ENCODE measurements at places on chromosomes 6 and 20.
A peak's percentile ranks its signal among the peaks of the same experiment; 100 is the strongest.

- DNase-seq, result no peak
Measured at GRCh38 chr20:63022501-63022900, 15.7 kb upstream of the BHLHE23 start.

DNA sequence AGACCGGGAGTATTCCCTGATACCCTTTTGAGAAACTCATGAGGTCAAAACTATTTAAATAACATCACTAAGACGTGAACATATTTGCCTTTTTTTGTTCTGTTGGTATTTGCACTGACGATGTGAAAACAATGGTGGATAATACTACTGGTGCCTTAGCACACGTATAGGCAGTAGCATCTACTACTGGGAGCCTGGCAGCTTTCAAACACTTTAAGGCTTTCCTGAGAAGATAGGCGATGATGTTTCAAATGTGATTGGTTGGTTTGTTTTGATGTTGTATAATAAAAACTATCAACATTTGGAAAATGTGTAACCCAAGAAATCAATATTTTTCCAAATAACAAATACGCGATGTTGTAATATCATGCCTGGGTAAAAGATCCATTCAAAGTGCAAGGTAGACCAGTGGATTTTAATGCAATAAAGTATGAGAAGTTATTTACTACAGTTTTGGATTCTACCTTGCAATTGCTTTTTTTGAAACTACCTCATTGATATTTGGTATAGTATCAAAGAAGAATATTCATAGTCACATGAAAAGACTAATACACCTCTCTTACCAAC, 166.2 kb downstream of the FRK start:
- no peak for DNase-seq

GRCh38 chr20:24402188-24402587, 67.2 kb upstream of the SYNDIG1 start:
- DNase-seq, result no peak

DNA sequence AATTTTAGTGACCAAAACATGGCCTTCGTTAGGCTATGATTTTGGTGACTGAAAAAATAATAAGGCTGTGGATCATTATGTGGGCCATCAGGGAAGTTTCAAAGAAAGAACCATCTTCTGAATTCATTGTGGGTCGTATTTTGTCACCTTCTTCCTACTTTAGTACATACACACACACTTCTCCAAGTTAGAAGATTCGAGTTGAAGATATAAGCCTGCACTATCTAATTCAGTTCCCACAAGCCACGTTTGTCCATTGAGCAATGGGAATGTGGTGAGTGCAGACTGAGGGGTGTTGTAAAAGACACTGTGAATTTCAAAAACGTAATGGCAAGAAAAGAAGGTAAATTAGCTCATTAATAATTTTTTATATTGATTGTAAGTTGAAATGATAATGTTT, 766.0 kb downstream of the KIF16B start:
- no peak for DNase-seq

DNA sequence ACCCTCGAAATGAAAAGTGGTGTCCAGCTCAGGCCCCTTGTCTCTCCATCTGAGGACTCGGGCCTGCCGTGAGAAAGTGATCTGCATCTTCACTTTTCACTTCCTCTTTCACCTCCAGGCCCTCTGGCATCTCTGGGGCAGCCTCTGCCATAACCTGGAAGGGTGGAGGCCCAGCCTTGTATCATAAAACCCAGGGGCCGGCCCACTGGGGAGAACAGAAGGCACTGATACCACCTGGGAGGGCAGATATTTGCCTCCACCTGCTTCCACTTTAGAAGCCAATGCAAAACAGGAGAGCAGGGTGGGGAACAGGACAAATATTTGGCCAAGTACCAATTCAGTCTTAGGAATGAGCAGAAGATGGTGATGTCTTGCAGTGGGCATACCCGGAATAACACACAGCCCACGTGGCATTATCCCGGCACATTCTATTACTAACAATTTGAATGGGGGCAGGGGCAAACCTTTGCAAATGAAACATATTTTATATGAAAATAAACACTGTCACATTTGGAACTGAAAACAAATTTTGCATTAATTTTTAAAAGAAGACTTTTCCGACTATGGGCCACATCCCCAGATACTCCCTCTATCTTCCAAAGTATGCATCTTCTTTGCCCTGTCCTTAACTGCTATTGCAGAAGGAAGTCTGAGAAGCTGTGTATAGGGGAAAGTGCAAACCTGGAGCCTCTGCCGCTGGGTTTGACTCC, 69.2 kb upstream of the TBC1D7 start:
- DNase-seq, result no peak

GRCh38 chr6:117206944-117207687, 58.2 kb upstream of the VGLL2 start:
- DNase-seq, result no peak

GRCh38 chr6:137497721-137498463, 3.7 kb upstream of the OLIG3 start:
- no peak for DNase-seq

DNA sequence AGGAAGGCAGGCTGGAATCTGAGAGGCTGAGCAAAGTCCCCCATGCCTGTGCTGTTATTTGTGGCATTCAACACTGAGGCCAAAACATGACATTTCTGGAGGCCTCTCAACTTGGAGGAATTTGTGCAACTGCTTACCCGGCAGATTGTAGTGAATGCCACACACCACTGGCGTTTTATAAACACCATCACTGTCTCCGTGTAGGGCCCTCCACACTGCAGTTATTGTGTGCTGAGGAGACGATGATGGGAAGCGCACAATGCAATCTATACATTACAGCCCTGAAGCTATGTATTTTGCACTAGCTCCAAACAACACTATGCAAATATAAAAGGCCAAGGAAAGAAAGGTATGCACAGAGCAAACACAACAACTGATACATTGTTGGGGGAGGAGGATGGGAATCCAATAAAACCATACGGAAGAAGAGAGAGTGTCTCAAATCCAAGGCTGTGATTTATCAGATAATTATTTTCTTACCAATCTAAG, 106.5 kb downstream of the SMLR1 start:
- no peak for DNase-seq

DNA sequence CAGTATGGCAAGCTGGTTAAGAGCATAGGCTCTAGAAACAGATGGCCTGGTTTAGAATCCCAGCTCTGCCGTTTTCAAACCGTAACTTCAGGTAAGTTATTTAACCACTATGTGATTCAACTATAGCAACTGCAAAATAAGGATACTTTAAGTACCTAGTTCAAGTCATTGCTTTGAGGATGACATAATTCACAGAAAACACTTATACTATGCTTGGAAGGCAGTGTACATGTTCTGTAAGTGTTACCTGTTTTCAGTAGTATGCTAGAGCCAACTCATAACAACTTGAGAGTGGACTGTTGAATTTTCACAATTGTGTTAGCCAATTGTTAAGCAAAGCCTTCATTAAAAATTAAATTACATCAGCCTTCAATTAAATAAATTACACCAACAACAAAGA, 134.8 kb upstream of the BEND6 start:
- no peak for DNase-seq

- DNase-seq, result no peak
Measured at GRCh38 chr6:41586252-41587007, 40.2 kb downstream of the FOXP4 start.

DNA sequence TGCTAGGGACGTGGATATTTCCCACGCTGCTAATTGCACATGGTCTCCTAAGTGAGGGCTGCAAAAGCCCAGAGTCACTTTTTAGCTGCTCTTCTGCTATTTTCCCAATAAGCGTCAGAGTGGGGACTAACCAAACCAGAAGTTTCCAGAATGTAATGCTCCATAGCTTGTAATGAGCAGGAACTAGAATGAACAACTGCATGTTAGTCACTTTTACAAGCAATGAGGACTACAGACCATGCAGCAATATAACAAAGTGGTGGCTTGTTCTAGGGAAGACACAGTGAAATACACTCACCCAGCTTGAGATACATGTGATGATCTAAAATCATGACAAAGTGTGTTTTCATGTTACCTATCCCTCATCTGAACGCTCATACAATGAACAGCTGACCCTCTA, 314.1 kb upstream of the SGK1 start:
- peak; percentile 14 for DNase-seq

DNA sequence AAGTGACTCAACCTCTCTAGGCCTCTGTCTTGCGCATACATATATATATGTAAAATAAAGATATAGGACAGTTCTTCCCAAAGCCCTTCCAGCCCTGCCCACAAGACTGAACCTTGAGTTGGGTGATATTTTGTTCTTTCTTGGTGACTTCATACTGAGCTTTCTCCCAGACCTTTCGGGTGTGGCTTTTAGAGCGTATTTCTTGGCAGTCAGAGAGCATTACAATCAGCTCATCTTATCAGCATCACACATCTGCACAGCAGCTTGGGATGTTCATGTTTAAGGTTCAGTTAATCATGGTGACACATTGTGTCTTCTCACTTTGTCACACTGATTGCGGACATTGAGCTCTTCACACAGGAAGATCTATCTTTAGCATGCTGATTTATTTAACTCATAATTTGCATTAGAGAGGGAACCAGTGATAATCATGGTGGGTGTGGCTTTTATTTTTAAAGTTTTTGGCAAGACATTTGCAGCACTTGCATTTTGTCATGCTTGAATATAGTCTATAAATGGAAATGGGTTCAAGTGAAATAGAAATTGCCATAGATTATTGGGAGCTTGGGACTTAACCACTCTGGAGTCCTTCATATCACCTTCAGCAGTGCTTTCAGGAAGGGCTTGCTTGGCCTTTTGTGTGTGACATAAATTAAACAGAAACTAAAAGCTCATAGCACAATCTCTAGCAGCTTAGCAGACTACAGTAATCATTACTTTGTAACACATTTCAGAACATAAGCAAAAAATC, 8.3 kb downstream of the KIF3B start:
- DNase-seq, result peak; percentile 91

DNA sequence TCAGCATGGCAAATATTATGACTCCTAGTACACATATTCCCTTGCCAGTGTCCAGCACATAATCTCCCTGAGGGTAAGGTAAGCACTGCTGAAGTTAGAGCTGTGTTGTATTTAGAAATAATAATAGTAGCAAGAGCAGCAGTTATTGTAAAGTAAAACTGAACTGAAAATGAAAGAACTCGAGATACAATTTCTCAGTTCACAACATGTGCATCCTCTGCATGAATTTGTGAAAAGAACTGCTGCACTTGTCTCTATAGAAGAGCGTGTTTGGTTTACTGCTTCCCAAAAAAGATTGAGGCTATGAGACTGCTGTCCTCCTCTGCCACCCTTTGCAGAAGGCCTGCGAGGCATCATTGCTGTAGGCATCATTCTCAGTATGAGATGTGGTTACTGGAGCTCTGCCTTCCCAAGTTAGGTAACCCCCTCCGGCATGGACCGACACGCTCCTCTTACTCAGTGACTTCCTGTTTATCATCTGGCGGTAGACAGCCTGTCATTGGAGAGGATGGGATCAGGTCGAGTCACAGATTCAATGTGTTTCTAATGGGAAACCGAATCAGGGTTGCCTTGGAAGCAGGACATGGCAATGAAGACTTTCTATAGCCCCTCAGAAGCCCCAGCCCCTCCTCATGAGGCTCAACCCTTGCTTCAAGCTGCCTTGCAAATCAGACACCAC, 48.1 kb downstream of the SLC24A3 start:
- no peak for DNase-seq

GRCh38 chr20:58177799-58178198, 50.7 kb downstream of the ANKRD60 start:
- no peak for DNase-seq

GRCh38 chr6:44224029-44224964, 902 bp downstream of the SLC29A1 start:
- peak; percentile 39 for DNase-seq

DNA sequence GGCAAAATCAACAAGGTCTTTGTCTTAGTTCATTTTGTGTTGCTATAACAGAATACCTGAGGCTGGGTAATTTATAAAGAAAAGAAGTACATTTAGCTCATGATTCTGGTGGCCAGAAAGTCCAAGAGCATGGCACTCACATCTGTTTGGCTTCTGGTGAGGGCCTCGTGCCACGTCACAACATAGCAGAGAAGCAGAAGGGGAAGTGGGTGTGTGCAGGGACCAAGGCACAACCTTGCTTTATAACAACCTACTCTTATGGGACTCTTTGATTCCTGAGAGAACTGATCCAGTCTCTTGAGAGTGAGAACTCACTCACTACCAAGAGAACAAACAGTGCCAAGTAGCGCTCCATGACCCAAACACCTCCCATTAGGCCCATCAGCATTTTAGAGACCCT, 25.4 kb downstream of the GABRR2 start:
- no peak for DNase-seq

- no peak for DNase-seq
Measured at GRCh38 chr6:111692327-111693164, 86.9 kb upstream of the TRAF3IP2 start.

DNA sequence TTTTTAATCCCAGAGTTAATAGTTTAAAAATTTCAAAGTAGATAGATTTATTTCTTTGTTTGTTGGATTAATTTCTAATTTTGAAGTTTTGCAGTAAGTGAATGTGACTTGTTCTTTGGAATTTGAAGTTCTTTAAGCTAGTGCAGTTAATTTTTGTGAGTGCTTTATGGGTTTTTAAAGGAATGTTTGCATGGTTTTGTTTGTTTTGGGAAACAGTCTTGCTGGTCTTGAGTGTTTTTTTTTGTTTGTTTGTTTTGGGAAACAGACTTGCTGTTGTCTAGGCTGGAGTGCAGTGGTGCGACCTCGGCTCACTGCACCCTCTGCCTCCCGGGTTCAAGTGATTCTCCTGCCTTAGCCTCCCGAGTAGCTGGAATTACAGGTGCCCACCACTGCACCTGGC, 9.5 kb downstream of the PANK2 start:
- no peak for DNase-seq
